ENCODE measurements at places on chromosomes 12 and 14. TPM values are rescaled to one million over a fixed set of nuclear protein-coding genes. Genes with fewer than 3 reads are reported as not detected.

GRCh38 chr12:14249368-14249767, 116.1 kb upstream of the ATF7IP start:
- H3K36me3 ChIP-seq, result no peaks in the 10 kb centered on the region
- no peak overlapping the region for H3K4me3 ChIP-seq

GRCh38 chr12:78375461-78375860, 489.1 kb upstream of the SYT1 start:
- H3K27me3 ChIP-seq, result no peaks in the 10 kb centered on the region
- H3K4me3 ChIP-seq, result no peak overlapping the region
- no peaks in the 10 kb centered on the region for H3K4me1 ChIP-seq
- DNase-seq, result no peak

The MLH3 gene
- 12.9 TPM for total RNA-seq

DNA sequence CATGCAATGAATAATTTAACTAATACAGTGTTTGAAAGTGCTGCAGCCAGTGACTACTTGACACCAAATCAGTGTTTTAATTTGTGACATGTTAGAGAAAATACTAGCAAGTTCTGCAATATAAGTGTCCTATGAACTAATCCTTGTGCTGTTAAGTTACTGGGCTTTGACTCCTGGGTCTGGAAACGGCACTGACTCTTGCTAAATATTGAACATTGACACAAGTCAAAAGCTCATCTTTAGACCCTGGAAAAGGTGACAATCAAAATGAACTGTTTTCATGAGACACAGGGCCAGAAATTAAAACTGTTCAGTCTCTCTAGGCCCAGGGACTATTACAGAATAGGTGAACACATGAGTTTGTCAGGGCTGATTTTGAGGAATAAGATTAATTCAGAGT, 268.1 kb downstream of the IPO8 start:
- DNase-seq, result no peak
- no peaks in the 10 kb centered on the region for H3K4me1 ChIP-seq
- H3K27me3 ChIP-seq, result no peaks in the 10 kb centered on the region
- H3K4me3 ChIP-seq, result no peak overlapping the region

The CLEC7A gene
- total RNA-seq, result 1.4 TPM

DNA sequence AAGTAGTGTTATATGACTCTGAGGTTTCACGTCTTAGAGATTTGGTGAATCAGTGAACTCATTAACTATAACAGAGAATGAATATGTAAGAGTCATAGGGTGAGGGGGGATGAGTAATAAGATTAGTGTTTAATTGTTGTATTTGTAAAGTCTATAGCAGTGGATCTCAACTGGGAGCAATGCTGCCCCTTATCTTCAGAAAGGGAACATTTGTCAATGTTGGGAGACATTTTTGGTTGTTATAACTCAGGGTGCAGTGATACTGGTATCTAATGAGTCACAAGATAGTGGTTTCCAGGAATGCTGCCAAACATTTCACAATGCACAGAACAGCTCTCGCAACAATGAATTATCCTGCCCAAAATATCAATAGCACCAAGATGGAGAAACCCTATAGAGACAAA, 1193.7 kb downstream of the GALC start:
- DNase-seq, result peak; percentile 98
- H3K27ac ChIP-seq, result peak overlapping the region; percentile 20
- peaks cover 8% of the 10 kb centered on the region for H3K4me1 ChIP-seq
- no peaks in the 10 kb centered on the region for H3K36me3 ChIP-seq
- H3K4me3 ChIP-seq, result no peak overlapping the region

The RASSF9 gene
- 0.68 TPM for total RNA-seq

DNA sequence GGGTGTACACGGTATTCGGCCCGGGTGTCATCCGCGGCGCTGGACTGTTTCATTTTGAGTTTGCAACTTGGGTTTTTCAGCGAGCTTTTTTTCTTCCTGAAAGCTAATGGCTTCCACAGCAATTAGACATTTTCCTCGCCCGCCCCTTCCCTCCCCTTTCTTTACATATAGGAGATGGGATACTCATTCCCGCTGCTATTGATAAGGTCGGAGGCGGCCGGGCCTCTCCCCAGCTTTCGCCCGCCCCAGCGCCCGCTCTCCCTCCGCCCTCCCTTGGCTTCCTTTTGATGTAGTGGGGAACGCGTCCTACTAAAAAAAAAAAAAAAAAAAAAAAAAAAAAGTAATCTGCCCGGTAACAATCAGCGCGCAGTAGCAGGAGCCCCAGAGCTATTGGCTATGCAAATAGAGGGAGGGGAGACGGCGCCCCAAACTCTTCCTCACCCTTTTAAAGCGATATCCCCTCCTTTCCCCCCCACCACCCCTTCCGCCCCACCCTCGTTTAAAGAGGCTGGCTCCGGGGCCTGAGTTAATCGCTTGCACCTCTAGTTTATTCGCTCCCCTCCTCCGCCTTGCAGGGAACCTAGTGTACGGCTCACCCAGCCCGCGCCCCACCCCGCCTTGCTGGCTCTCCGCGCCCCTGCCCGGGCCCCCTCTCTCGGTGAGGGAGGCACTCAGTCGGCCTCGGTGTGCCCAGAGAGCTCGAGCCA, 1.7 kb upstream of the CCND2 start:
- H3K36me3 ChIP-seq, result no peaks in the 10 kb centered on the region
- H3K27ac ChIP-seq, result no peak overlapping the region
- peaks cover 23% of the 10 kb centered on the region for H3K4me1 ChIP-seq
- H3K4me3 ChIP-seq, result peak overlapping the region; percentile 47

GRCh38 chr12:123319826-123320225, 44.8 kb downstream of the SBNO1 start:
- H3K4me1 ChIP-seq, result no peaks in the 10 kb centered on the region
- peaks cover 66% of the 10 kb centered on the region for H3K36me3 ChIP-seq

The PLCZ1 gene
- not detected for total RNA-seq

The ITGB7 gene
- total RNA-seq, result 1.3 TPM

The DIO3 gene
- total RNA-seq, result 0.79 TPM

- H3K36me3 ChIP-seq, result no peaks in the 10 kb centered on the region
- DNase-seq, result no peak
- H3K27ac ChIP-seq, result no peak overlapping the region
- no peak overlapping the region for H3K4me3 ChIP-seq
- H3K4me1 ChIP-seq, result no peaks in the 10 kb centered on the region
Observed at GRCh38 chr12:107134558-107134957, 41.2 kb upstream of the CRY1 start.

GRCh38 chr12:23950210-23950774, 822 bp upstream of the SOX5 start:
- no peaks in the 10 kb centered on the region for H3K36me3 ChIP-seq
- peaks cover 11% of the 10 kb centered on the region for H3K4me1 ChIP-seq
- H3K4me3 ChIP-seq, result peak overlapping the region; percentile 76
- peaks cover 6% of the 10 kb centered on the region for H3K27me3 ChIP-seq
- peak; percentile 19 for DNase-seq

GRCh38 chr14:88588081-88588480, 25.2 kb downstream of the ZC3H14 start:
- DNase-seq, result no peak
- no peaks in the 10 kb centered on the region for H3K27me3 ChIP-seq
- H3K36me3 ChIP-seq, result peaks cover 35% of the 10 kb centered on the region
- H3K4me1 ChIP-seq, result no peaks in the 10 kb centered on the region
- no peak overlapping the region for H3K4me3 ChIP-seq

DNA sequence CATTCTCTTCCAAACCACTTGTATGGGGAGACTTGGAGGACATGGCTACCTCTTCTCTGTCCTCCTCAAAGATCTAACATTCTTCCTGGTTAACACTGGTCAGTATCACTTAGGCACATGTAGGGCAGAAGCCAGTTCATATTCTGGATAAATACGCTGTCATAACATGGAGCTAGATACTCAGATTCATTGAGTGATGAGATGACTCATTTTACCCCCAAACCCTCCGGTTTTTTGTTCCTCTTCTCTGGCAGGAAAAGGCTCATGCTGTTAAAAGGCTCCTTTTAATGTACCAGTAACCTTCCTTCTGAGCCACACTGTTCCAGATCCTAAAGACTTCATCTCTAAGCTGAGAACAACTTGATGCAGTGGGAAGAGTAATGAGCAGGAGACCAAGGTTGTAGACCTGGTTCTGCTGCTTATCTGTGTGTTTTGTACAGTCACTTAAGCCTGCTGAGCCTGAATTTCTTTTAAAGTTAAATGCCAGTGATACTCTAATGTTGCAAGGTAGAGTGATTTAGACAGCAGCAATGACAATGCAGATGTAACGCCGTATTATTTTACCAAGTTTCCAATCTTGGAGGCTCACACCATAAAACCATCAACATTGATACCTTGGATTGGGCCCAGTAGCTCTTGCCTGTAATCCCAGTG, 57.3 kb upstream of the ELK3 start:
- H3K36me3 ChIP-seq, result no peaks in the 10 kb centered on the region
- DNase-seq, result peak; percentile 46
- H3K27me3 ChIP-seq, result no peaks in the 10 kb centered on the region
- peak overlapping the region; percentile 19 for H3K4me3 ChIP-seq
- peaks cover 31% of the 10 kb centered on the region for H3K4me1 ChIP-seq

- H3K36me3 ChIP-seq, result no peaks in the 10 kb centered on the region
- no peak overlapping the region for H3K27ac ChIP-seq
- no peaks in the 10 kb centered on the region for H3K27me3 ChIP-seq
- no peaks in the 10 kb centered on the region for H3K4me1 ChIP-seq
Observed at GRCh38 chr12:113813229-113813541, 152.9 kb downstream of the RBM19 start.

The CDKN3 gene
- 2.4 TPM for total RNA-seq

DNA sequence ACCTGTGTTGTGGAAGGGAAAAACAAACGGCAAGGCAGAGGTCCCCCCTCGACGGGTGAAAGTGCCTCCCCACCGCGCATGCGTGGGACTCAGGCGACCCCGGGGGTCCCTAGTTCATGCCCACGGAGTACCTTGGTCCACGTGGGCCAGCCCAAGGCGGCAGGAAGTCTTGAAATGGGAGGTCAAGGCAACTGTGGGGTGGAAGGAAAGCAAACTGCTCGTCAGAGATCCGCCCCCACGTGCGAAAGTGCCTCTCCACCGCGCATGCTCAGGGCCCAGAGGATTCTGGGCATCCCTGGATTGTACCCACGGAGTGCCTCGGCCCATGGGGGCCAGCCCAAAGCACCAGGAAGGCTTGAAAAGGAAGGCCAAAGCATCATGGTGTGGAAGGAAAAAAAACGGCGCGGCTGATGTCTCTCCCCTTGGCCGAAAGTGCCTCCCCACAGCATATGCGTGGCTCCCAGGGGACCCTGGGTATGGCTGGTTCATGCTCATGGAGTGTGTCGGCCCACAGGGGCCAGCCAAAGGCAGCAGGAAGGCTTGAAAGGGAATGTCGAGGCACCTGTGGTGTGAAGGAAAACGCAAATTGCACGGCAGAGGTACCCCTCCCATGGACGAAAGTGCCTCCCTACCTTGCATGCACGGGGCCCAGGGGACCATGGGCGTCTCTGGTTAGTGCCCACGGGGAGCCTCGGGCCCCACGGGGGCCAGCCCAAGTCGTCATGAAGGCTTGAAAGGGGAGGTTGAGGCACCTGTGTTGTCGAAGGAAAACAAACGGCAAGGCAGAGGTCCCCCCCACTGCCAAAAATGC, 369.7 kb downstream of the ALG10 start:
- H3K4me3 ChIP-seq, result no peak overlapping the region
- no peak for DNase-seq
- H3K4me1 ChIP-seq, result no peaks in the 10 kb centered on the region
- no peak overlapping the region for H3K27ac ChIP-seq
- H3K36me3 ChIP-seq, result no peaks in the 10 kb centered on the region

The VDR gene
- total RNA-seq, result 6.1 TPM

The CMTM5 gene
- not detected for total RNA-seq

GRCh38 chr12:12899530-12900380, 8.4 kb downstream of the GPRC5A start:
- H3K4me3 ChIP-seq, result peak overlapping the region; percentile 3
- no peaks in the 10 kb centered on the region for H3K27me3 ChIP-seq
- no peaks in the 10 kb centered on the region for H3K36me3 ChIP-seq
- peak overlapping the region; percentile 95 for H3K27ac ChIP-seq
- peak; percentile 95 for DNase-seq
- peaks cover 41% of the 10 kb centered on the region for H3K4me1 ChIP-seq

DNA sequence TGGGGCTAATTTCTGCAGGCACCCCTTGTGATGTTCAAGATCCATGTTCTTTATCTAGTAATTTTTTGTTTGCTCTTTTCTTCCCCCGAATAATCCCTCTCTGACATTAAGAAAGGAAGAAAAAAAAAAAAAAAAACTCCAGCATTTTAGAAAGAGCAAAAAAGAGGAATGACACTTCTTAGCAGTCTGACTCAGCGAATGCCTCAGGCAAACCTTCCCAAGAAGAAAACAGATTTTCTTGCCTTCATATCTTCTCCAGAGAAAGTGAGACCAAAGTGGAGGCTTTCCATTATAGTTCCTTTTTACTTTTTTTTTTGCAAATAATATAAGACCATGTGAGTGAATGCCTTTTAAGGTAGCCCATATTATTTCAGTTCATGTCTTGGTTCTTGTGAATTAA, 479.0 kb upstream of the SYT1 start:
- no peak overlapping the region for H3K4me3 ChIP-seq
- no peaks in the 10 kb centered on the region for H3K27me3 ChIP-seq
- DNase-seq, result no peak
- H3K36me3 ChIP-seq, result no peaks in the 10 kb centered on the region
- H3K4me1 ChIP-seq, result no peaks in the 10 kb centered on the region
- no peak overlapping the region for H3K27ac ChIP-seq

GRCh38 chr14:82362452-82362851, 828.8 kb upstream of the SEL1L start:
- H3K27ac ChIP-seq, result no peak overlapping the region
- no peaks in the 10 kb centered on the region for H3K4me1 ChIP-seq

DNA sequence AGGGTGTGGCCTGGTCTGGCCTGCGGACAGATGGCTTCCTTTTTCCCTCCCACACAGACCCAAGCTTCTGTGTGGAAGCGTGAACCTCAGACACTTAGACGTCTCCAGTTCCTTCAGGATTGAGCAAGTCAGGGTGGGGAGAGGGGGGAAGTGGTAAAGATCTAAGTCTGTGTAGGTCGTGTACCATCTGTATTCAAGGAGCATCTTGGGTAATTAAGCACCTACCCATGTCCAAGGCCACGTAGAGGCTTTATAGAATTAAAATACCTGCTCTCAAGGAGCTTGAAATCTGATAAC, 1.7 kb downstream of the AVIL start:
- H3K27ac ChIP-seq, result no peak overlapping the region
- no peaks in the 10 kb centered on the region for H3K27me3 ChIP-seq
- DNase-seq, result no peak
- no peak overlapping the region for H3K4me3 ChIP-seq

The ASB2 gene
- total RNA-seq, result not detected

The KCNA5 gene
- total RNA-seq, result not detected

The C14orf39 gene
- total RNA-seq, result 2.1 TPM

DNA sequence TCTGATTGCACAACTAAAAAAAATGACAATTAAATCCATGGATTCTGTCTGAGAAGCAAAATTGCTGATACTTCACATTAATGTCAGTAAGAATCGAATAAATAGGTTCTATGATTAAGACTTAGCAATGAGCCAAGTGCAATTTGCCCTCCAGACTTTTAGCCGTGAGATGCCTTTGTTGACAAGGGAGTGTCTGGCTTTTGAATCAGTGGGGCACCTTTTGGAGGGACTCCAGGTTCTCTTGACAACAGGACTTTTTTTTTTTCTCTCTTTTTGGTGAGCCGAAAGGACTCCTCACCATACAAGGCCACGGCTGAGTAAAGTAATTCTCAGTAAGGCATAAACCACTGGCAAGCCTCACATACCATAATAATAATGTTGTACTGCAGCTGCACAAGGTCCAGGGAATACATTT, 4.7 kb upstream of the MDM1 start:
- peaks cover 2% of the 10 kb centered on the region for H3K27me3 ChIP-seq
- no peak for DNase-seq
- no peak overlapping the region for H3K27ac ChIP-seq
- no peak overlapping the region for H3K4me3 ChIP-seq

The TTC6 gene
- total RNA-seq, result not detected

- no peaks in the 10 kb centered on the region for H3K36me3 ChIP-seq
- no peak overlapping the region for H3K27ac ChIP-seq
- H3K4me3 ChIP-seq, result no peak overlapping the region
- H3K27me3 ChIP-seq, result peaks cover 3% of the 10 kb centered on the region
Observed at GRCh38 chr12:47554046-47554653, 151.7 kb downstream of the RPAP3 start.
